Subcutaneous adipose tissue (tissue), 4 donors: ENCODE measurements at places on chromosomes 1 and 21. TPM values are rescaled to one million over a fixed set of nuclear protein-coding genes. Genes with fewer than 3 reads are reported as not detected.

The MCOLN3 gene
- total RNA-seq, result 8.1 TPM

The CA6 gene
- total RNA-seq, result not detected

The PLD5 gene
- total RNA-seq, result not detected

The SRGAP2 gene
- 68.6 TPM for total RNA-seq

The IGSF5 gene
- total RNA-seq, result not detected

The CFHR1 gene
- total RNA-seq, result not detected

The ZNF695 gene
- total RNA-seq, result not detected
